Fibroblast of skin of right quadriceps (primary cell): ENCODE measurements at places on chromosomes 1 and 21.
A peak's percentile ranks its signal among the peaks of the same experiment; 100 is the strongest.

- no peak for DNase-seq
Observed at GRCh38 chr1:214154596-214155292, 126.2 kb upstream of the SMYD2 start.

DNA sequence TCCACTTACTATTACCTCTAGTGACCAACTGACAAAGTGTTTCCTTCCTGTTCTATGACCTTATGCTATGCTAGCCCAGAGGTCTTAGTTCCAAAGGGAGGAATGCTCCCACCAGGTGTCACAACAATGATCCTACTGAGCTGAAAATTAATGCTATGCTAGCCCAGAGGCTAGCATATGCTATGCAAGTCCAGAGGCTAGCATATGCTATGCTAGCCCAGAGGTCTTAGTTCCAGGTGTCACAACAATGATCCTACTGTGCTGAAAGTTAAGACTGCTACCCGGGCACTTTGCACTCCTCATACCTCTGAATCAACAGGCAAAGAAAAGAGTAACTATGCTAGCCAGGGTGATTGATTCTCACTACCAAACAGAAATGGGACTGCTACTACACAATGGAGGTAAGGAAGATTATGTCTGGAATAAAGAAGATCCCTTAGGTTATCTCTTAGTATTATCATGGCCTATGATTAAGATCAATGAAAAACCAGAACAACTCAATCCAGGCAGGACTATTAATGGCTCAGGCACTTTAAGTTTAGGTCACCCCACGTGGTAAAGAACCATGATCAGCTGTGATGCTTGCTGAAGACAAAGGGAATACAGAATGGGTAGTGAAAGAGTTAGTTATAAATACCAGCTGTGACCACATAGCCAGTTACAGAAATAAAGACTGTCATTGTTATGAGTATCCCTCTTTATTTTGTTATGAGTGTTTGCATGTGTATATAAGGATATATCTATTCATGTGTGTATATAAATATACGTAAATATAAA lies 114.1 kb downstream of the CSMD2 start:
- no peak for DNase-seq

DNA sequence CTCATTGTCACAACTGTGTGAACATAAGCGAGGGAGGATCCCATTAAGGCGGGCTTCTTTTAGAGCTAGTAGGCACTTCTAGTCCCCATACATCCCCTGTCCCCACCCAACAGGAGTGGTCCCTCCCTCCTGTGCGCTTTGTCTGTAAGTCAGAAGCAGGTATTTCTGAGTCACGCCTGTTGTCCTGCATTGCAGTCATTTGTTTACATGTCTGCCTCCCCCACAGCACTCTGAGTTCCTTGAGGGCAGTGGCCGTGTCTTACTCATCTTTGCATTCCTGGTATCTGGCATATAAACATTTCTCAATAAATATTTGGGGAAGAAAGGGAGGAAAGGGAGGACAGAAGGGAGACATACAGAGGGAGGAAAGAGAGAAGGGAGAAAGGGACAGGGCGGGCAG lies 40.3 kb downstream of the PLEKHA6 start:
- peak; percentile 89 for DNase-seq

GRCh38 chr1:185166106-185166505 lies 9.1 kb downstream of the SWT1 start:
- DNase-seq = no peak

GRCh38 chr1:110186558-110186957 lies 23.6 kb upstream of the KCNC4 start:
- DNase-seq = no peak

GRCh38 chr1:4549930-4550329 lies 104.5 kb upstream of the AJAP1 start:
- DNase-seq = no peak

GRCh38 chr1:58996341-58997059 lies 212.7 kb upstream of the JUN start:
- no peak for DNase-seq

- peak; percentile 39 for DNase-seq
Observed at GRCh38 chr1:173954179-173954578, 37.1 kb upstream of the SERPINC1 start.

- no peak for DNase-seq
Observed at GRCh38 chr1:201262963-201263608, 20.2 kb upstream of the PKP1 start.
